ENCODE measurements at places on chromosomes 5 and 9.
A peak's percentile ranks its signal among the peaks of the same experiment; 100 is the strongest.

- DNase-seq = no peak
These were observed 71.8 kb upstream of the LHFPL2 start for GRCh38 chr5:78720227-78720985.

DNA sequence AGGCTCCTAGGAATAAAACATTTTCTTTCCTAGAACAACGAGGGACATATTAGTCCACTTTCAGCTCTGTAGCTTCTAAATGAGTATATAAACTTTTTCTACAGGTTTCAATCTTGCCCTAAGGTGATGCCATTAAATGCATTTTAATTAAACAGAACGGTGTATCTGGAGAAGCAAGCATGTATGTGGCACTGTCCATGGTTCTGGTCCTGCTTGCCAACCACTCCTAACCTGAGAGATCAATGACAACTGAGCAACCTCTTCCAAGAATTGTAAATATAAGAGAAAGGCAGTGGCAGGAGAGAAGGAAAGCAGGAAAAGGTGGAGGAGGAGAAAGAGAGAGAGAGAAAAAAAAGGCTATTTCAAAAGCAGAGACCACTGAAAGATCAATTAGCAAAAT is 95.6 kb upstream of the SPOCK1 start:
- DNase-seq = no peak

GRCh38 chr5:166509085-166509484 is 1782.4 kb upstream of the WWC1 start:
- DNase-seq = no peak

DNA sequence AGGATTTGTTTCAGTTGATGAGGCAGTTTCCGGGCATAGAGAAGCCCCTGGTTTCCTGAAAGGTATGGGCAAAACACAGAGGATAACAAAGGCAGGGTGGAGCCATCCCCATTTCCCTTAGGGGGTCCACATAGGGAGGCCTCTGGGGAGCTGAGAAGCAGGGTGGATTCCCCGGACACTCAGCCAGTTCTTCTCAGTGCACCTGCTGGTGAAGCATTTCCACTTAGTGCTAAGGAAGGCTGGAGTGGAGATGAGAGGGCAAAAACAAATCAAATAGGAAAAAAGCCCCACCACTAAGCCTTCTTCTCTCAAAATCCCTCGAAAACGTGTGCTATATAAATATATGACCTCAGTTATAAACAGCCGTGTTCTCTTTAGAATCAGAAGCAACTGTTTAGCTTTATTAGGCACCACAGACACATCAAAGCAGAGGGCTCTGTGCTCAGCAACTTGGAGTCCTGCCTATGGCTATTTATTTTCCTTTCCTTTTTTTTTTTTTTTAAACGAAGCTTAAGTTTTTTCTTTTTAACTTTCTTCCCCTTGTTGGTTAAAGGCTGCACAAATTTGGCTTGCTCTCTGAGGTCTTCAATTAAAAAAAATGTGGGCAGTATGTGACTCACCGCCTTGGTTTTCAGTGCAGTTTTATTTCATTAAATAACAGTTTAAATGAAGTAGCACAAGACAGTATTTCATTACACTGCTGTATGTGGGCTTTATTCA is 67.7 kb downstream of the PRDM6 start:
- no peak for DNase-seq

DNA sequence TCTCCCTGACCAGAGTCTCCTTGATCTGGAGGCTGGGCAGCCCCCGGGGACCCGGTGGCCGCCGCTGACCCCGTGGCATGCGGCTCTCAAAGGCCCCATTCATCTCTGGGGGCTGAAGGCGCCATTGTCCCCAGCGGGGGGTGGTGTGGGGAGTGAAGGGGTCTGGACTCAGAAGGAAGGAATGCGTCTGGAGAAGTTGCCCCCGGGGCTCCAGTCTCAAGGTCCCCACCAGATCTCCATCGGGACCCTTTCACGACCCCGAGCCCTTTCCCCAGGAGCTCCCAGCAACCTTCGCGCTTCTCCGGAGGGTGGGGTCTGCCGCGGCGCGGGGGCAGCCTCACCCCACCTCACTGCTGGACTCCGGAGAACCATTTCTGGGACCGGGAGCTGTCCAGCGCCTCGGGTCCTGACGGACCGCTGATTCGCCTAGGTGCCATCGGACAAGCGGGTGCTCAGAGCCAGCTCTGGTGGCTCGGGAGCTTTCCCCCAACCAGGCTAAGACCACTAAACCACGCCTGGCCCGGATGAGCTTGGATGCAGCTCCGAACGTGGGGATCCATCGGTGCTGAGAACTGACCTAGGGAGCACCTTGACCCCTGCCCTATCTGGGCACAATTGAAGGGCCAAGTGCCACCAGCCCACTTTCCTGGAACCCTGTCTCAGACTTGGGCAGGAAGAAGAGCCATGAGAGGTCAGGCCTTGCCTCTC is 5.1 kb upstream of the PCDH1 start:
- DNase-seq = no peak

DNA sequence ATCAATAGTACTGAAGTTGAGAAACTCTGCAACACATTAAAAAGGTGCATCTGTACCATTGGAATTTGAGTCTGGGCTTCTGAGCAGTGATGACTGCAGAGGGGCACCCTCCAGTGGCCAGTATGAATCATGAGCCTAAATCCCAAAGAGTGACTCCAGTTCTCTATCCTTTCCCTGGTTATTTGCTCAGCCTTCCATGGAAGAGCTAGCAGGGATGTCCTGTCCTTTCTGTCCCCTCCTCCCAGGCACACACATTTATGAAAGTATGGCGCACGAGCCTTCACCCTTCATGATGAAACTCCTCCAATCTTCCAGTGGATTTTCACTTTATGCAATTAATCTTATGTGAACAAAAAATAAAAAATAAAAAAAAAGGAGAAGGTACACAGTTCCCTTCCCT is 81.0 kb downstream of the ESM1 start:
- peak; percentile 3 for DNase-seq

GRCh38 chr5:32231929-32232328 is 57.8 kb upstream of the GOLPH3 start:
- no peak for DNase-seq

- DNase-seq = no peak
These were observed 55.1 kb upstream of the XPA start for GRCh38 chr9:97752274-97752673.

All from NCI-H1092 treated with DMSO at 0.1 percent for 48 hours (cell line).